Kidney capillary endothelial cell (primary cell): ENCODE measurements at places on chromosomes 16 and 17.

GRCh38 chr16:65600629-65601028 is 478.8 kb upstream of the CDH11 start:
- DNase-seq = no peak

- peak; percentile 28 for DNase-seq
Measured at GRCh38 chr17:67602974-67603373, 114.8 kb upstream of the NOL11 start.

GRCh38 chr17:45296003-45296832 is 20.6 kb downstream of the MAP3K14 start:
- DNase-seq = peak; percentile 42

GRCh38 chr17:41835800-41836549 is at the start of gene NT5C3B:
NT5C3B (minus strand) TSS chr17:41836232; CDS start chr17:41836193, 39 bp downstream.
- DNase-seq = peak; percentile 35

- DNase-seq = no peak
Measured at GRCh38 chr16:70534971-70535370, 11.4 kb downstream of the SF3B3 start.

- no peak for DNase-seq
Measured at GRCh38 chr17:77802811-77803220, 155.7 kb upstream of the TNRC6C start.
